ENCODE measurements at places on chromosomes 1 and 21.

- H3K27ac ChIP-seq, result no peak overlapping the region
- H3K4me3 ChIP-seq, result no peak overlapping the region
- no peaks in the 10 kb centered on the region for H3K4me1 ChIP-seq
- H3K27me3 ChIP-seq, result peaks cover 20% of the 10 kb centered on the region
- DNase-seq, result peak; percentile 62
- no peaks in the 10 kb centered on the region for H3K36me3 ChIP-seq
These were observed 61.0 kb downstream of the WDR4 start for GRCh38 chr21:42818328-42818749.

GRCh38 chr1:206556047-206556749 lies 48.9 kb downstream of the RASSF5 start:
- H3K4me3 ChIP-seq, result peak overlapping the region; percentile 94
- peaks cover 45% of the 10 kb centered on the region for H3K4me1 ChIP-seq
- peak overlapping the region; percentile 89 for H3K27ac ChIP-seq
- H3K27me3 ChIP-seq, result no peaks in the 10 kb centered on the region
- no peaks in the 10 kb centered on the region for H3K36me3 ChIP-seq

DNA sequence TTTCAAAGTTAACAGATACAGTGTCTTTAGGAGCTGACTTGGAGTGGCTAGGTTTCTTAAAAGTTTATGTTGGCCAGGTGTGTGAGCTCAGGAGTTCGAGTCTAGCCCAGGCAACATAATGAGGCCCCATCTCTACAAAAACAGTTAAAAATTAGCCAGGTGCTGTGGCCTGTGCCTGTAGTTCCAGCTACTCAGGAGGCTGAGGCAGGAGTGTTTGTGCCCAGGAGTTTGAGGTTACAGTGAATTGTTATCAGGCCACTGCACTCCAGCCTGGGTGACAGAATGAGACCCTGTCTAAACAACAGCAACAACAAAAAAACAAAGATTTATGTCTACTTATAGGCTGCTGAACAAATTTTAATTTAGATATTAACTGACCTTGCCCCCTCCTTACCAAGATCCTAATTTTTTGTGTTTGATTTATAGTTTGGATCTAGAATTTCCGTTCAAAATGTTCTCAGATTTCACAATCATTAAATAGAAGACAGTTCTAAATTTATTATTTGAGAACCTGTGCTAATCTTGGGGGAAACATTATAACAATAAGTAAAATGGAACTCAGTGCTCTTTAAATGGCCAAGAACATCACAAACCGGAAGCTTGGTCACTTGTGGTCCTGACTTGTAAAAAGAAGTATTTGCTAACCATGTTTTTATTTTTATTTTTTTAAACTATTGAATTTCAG lies 67.8 kb downstream of the POU2F1 start:
- no peak for DNase-seq
- H3K4me3 ChIP-seq, result no peak overlapping the region
- H3K27ac ChIP-seq, result no peak overlapping the region
- H3K36me3 ChIP-seq, result no peaks in the 10 kb centered on the region
- H3K27me3 ChIP-seq, result no peaks in the 10 kb centered on the region

- H3K27ac ChIP-seq, result no peak overlapping the region
- no peak for DNase-seq
- no peaks in the 10 kb centered on the region for H3K36me3 ChIP-seq
- peaks cover 10% of the 10 kb centered on the region for H3K4me1 ChIP-seq
- no peak overlapping the region for H3K4me3 ChIP-seq
- no peaks in the 10 kb centered on the region for H3K27me3 ChIP-seq
These were observed 3.1 kb downstream of the ACAP3 start for GRCh38 chr1:1304331-1305299.

GRCh38 chr1:177444997-177445746 lies 274.4 kb downstream of the BRINP2 start:
- no peak overlapping the region for H3K4me3 ChIP-seq
- H3K27me3 ChIP-seq, result no peaks in the 10 kb centered on the region
- H3K36me3 ChIP-seq, result no peaks in the 10 kb centered on the region
- H3K4me1 ChIP-seq, result no peaks in the 10 kb centered on the region
- DNase-seq, result no peak

DNA sequence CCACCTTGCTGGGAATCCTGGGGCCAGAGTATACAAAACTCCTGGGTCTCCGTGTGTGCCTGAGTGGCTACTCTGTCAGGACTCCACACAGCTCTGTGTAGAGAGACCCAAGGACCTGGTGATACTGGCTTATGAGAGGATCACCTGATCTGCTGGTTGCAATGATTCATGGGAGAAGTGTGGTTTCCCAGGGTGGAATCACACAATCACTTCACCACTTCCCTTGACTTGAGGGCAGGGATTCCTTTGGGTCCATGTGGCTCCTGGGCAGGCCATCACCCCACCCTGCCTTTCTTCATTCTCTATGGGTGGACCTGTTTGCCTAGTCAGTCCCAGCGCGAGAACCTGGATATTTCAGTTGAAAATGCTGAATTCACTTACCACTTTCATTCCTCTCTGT lies 13.3 kb downstream of the PRSS38 start:
- no peak overlapping the region for H3K4me3 ChIP-seq
- no peaks in the 10 kb centered on the region for H3K36me3 ChIP-seq
- no peaks in the 10 kb centered on the region for H3K4me1 ChIP-seq
- no peak overlapping the region for H3K27ac ChIP-seq
- no peak for DNase-seq
